ENCODE measurements at places on chromosomes 3 and 15. TPM values are rescaled to one million over a fixed set of nuclear protein-coding genes. Genes with fewer than 3 reads are reported as not detected.

The MAPK6 gene
- 19.2 TPM for total RNA-seq

DNA sequence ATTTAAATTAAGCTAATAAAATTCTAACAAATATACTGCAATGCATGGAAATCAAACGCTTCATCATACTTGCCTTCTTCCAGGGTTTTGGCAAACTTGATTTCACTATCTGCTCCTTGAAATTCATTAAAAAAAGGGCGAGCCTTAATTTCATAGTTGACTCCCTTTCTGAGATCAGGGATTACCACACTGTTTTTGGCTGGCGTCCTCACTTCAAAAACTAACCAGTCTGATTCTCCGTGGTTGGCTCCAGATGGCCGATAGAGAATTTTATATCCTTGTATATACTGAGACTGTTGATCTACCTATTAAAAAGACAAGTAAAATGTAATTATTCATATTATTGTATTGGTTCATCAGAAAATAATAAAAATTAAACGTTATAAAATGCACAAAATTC is 1106.8 kb downstream of the ROBO1 start:
- no peak for DNase-seq
- H3K27me3 ChIP-seq: no peaks in the 10 kb centered on the region
- no peaks in the 10 kb centered on the region for H3K4me1 ChIP-seq
- peaks cover 10% of the 10 kb centered on the region for H3K36me3 ChIP-seq
- H3K4me3 ChIP-seq: no peak overlapping the region

GRCh38 chr3:16462679-16463078 is 50.8 kb downstream of the RFTN1 start:
- peak overlapping the region; percentile 32 for H3K27ac ChIP-seq
- H3K4me1 ChIP-seq: peaks cover 57% of the 10 kb centered on the region
- peaks cover 12% of the 10 kb centered on the region for H3K36me3 ChIP-seq
- no peak for DNase-seq
- no peak overlapping the region for H3K4me3 ChIP-seq

DNA sequence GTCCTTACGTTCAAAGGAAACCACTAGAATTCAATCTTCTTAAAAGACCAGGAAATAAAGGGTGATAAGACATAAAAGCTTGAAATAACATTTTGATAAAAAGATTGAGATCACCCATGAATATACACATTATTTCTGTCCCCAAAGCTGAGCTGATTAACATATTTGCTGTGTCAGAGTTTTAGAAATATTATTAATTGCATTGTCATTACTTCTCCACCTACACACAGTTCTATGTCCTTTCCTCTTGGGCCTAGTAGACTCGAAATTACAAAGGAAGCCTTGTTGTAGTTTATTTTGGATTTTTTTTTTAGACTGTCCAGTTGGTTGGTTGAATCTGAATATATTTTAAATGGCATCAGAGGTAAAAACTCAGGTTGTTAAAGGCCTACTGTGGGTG is 81.0 kb upstream of the NR2E3 start:
- no peaks in the 10 kb centered on the region for H3K27me3 ChIP-seq
- H3K27ac ChIP-seq: peak overlapping the region; percentile 47
- H3K4me3 ChIP-seq: no peak overlapping the region
- no peaks in the 10 kb centered on the region for H3K36me3 ChIP-seq

The VIPR1 gene
- total RNA-seq: 1.7 TPM

GRCh38 chr3:42511736-42512135 is 9.3 kb downstream of the VIPR1 start:
- peak overlapping the region; percentile 60 for H3K27ac ChIP-seq
- H3K36me3 ChIP-seq: no peaks in the 10 kb centered on the region
- H3K4me1 ChIP-seq: peaks cover 65% of the 10 kb centered on the region
- H3K4me3 ChIP-seq: no peak overlapping the region
- DNase-seq: no peak

The SNRPN gene
- 464 TPM for total RNA-seq
